ENCODE measurements at places on chromosomes 3 and 15.
A peak's percentile ranks its signal among the peaks of the same experiment; 100 is the strongest.

DNA sequence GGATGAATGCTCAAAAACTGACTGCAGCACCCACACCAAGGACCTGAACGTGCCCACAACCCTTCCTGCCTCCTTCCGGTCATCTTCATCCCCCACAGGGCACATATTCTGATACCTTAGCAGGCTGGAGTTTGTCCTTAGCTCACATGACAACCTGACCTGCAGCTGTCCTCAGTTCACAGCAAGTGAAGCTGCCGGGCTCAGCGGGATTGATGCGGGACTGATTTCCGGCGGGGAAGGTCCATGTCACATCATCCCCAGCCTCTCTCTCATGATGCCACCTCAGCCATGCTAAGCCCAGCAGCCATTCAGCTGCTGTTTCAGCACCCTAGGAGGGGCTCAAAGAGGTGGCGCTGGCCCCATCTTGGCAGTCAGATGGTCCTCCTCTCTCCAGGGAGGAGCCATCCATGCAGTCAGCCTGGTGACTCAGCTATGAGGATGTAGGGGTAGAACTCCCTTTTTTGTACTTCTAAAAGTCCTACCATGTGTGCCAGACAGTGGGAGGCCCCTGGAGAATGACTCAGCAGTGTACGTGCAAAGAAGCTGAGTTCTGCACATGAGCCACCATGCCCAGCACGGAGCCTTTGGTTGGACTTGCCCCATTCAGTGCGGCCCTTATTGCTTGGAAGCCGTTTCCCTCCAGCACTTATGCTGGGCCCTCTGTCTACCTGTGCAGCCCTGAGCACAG is 9.5 kb downstream of the CA12 start:
- DNase-seq = no peak

DNA sequence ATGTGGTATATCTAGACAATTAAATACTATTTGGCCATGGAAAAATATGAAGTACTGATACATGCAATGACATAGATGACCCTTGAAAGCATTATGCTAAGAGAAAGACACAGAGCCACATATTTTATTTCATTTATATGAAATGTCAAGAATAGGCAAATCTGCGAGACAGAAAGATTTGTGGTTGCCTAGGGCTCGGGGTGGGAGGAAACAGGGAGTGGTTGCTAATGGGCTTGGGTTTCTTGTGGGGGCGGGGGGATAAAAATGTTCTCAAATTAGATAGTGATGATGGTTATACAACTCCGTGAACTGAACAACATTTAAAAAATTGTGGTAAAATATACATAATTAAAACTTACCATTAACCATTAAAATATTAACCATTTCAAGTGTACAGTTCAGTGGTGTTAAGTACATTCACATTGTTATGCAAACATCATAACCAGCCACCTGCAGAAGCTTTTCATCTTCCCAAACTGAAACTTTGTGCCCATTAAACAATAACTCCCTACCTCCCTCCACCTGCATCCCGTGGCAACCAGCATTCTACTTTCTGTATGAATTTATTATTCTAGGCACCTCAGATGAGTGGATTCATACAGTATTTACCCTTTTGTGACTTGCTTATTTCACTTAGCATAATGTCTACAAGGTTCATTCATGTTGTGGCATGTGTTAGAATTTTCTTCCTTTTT is 24.3 kb upstream of the ANP32A start:
- DNase-seq = no peak

- peak; percentile 68 for DNase-seq
Measured at GRCh38 chr3:4983739-4984510, 4.7 kb downstream of the BHLHE40 start.

- DNase-seq = no peak
Measured at GRCh38 chr15:60616147-60616546, 137.2 kb upstream of the ICE2 start.

DNA sequence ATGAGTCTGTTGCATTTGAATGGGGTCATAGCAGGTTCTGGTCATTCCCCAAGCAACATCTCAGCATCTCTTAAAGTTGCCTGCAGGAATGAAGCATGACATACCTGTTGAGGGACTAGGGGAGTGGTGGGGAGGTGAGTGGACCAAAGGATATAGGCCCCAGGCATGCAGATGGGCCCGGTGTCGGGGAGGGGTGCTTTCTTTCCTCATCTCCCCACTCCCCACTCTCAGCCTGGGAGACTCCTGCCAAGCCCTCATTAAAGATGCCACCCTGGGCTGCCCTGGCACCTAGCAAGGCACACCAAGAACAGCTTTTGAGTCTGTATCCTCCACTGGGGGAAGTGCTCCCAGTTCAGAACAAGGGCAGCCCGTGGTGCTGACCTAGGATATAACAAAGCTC is 54.2 kb downstream of the GRIP2 start:
- no peak for DNase-seq

- DNase-seq = no peak
Measured at GRCh38 chr3:146163584-146163983, 2.6 kb upstream of the PLOD2 start.

- no peak for DNase-seq
Measured at GRCh38 chr3:24157106-24157505, 212.0 kb downstream of the NR1D2 start.

- DNase-seq = no peak
Measured at GRCh38 chr15:79520654-79521053, 88.5 kb downstream of the MINAR1 start.

DNA sequence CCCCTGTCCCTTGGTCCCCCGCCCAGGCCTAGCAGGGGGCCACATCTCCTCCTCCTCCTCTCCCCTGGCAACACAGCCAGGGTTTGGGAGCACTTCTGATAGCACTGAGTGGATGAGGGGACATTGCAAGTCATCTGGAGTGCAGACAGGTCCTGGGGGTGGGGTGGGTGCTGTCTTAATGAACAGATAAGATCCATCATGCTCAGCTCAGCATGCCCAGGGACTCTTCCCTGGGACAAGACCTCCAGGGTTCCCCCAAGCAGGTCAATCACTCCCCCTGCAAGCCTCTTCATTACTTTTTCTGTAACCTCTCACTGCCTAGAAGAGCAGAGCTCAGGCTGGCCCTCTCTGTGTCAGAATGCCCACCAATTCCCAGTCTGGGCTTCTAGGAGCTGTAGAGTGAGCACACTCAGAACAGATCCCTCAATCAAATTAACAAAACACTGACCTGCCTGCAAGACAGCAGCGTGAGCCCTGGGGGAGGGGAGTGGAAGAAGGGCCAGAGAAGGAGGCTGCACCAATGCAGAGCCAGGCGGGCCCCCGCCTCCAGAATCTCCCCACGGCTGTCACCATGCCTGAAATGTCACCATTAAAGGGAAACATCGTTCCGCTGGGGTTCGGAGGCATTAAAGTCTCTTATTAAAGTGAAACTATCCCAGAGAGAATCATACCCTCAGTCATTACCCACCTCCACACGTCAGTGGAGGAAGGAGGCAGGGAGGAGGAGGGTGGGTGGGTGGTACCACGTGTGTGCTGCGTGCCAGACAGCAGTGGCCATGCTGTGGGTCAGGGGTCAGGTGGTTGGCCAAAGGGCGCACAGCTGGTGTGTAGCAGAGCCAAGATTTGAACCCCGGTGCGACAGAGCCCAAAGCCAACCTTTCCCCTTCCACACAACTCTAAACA is 114.7 kb upstream of the LINGO1 start:
- DNase-seq = no peak

GRCh38 chr15:26128611-26129140 is 265.5 kb upstream of the ATP10A start:
- no peak for DNase-seq

DNA sequence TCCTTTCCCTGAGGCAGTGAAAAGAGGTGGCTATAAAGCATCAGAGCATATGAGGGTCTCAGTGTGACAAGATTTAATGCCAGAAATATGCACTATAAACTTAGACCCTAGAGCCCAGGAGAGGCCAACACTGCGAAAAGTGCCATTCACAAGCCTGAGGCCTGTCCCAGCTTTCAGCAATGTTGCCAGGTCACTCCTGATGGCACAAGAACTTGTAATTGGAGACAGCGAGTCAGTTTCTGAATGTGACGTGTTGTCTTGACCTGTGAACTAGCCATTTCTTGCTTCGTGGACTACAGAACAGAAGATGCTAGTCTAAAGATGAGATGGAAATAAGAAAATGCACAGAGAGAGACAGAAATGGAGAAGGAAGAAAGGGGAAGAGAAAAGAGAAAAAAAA is 87.9 kb downstream of the WDR72 start:
- no peak for DNase-seq

DNA sequence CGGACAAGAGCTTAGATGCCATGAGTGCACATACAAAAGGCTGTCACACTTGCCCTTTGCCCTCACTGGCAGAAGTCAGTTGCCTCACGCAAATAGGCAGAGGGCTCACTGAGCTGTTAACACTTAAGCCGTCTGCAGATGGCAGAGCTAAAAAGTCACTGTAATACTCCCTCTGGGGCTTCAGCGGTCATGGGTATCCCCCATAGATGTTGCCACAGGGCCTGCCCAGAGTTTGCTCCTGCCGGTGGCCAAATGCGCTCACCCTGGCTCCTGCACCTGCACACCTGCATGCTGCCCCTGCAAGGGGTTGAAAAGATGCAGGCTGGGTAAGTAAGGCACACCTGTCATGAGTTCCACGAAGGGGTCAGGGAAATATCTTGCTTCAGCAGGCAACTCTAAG is 741.5 kb downstream of the EDEM1 start:
- no peak for DNase-seq

DNA sequence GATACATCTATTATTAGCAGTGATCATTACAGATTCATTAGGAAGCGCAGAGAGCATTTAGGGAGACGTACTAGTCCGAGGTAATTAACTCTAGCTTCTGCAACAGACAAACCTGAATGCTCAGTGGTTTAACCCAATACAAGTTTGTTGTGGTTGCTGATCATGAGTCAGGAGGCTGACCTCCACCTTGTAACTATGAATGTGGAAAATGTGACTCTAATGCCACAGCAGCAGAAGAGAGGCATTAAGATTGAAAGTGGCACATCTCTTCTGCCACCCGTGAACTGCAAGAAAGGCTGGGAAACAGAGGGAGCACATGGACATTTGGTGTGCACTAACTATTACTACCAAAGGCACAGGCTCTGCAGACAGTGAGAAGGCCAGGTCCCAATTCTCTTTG is 71.2 kb upstream of the C3orf80 start:
- no peak for DNase-seq

- no peak for DNase-seq
Measured at GRCh38 chr15:74982183-74982582, 13.2 kb upstream of the SCAMP5 start.

GRCh38 chr3:182570946-182571594 is 222.2 kb upstream of the ATP11B start:
- DNase-seq = no peak

DNA sequence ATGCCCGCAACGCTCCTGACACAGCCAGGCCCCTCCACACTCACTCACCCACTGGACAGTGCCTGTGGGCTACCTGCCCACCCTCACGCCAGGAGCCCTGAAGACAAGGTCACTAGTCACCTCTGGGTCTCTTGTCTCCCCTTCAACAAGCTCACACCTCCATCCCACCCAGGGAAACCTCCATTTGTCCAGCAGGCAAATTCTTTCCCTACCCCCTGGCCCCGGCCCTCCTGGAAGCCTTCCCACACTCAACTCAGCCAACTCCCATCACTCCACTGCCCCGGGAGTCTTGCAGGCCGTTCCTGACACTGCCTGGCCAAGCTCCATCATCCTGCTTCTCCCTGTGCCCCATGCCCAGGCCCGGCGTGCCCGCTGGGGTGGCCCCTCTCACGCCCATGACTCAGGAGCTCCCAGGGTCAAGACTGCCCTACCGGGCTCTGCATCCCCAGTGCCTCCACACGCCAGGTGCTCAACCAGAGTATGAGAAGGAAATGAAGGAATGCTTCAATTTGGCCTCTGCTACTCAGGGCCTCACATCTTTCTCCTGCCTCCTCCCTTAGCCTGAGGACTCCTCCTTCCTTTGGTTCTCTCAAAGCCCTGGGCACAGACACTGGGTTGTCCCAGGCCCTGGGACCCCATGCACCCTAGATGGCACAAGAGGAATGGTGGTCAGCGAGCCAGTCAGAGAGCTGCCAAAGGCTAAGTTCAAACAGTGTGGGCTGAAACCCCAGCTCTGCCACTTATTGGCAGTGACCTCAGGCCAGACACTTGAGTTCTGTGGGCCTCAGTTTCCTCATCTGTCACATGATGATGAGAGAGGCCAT is 88.6 kb downstream of the SEC22A start:
- DNase-seq = no peak

DNA sequence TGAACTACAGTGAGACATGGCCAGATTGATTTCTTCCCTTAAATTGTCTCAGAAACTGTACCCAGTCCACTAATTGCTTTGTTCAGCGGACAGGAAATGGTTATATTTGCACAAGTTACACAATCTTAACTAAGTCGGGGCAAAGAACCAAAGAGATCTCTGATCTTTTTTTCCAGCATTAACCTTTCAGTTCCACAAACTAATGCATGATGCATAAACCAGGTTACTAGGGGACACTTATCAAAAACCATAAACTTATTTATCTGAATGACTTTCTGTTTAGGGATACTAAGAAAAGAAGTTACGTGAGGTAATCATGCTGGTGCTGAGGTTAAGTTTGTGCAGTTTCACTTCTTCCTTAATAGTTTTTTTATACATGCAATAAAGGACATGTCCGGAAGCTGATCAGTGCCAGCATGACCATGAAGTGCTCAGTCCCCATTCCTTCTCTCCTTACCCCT is 22.4 kb downstream of the FNDC3B start:
- no peak for DNase-seq

DNA sequence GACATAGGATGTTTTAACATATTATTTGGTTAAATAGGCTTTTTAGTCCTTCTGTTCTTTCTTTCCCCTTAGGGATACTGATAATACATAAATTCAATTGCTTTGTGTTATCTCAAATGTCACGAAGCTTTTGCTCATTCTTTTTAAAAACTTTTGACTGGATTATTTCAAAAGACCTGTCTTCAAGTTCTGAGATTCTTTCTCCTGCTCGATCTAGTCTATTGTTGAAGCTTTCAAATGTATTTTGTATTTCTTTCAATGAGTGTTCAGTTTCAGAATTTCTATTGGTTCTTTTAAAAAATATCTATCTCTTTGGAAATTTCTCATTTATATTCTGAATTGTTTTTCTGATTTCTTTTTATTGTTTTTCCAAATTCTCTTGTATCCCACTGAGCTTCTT is 16.9 kb downstream of the IL20RB start:
- no peak for DNase-seq

DNA sequence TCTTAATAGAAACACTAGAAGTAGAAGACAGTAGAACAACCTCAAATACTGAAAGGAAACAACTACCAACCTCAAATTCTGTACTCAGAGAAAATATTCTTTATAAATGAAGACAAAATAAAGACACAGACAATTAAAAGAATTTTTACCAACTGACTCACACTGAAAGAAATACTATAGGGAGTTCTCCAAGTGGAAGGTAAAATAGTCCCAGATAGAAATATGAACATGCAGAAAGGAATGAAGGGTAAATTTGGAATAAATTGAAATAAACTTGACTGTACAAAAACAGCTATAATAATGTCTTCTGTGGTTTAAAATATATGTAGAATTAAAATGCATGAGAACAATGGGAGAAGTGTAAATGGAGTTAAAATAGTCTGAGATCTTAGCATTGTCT is 36.7 kb upstream of the CCDC174 start:
- DNase-seq = no peak

All from activated T-helper 1 cell treated with anti-CD3 and anti-CD28 coated beads, Interleukin-2, amount 50 U/mL, for 16 hours (primary cell).